ENCODE measurements at places on chromosomes 2 and 18.

- no peak overlapping the region for H3K27ac ChIP-seq
- no peak for DNase-seq
- H3K27me3 ChIP-seq, result peaks cover 45% of the 10 kb centered on the region
- H3K36me3 ChIP-seq, result no peaks in the 10 kb centered on the region
These were observed 2.4 kb downstream of the RTKN start for GRCh38 chr2:74439373-74439772.

GRCh38 chr18:27412556-27412955, 227.4 kb upstream of the CHST9 start:
- H3K27ac ChIP-seq, result no peak overlapping the region
- H3K4me3 ChIP-seq, result no peak overlapping the region
- H3K4me1 ChIP-seq, result no peaks in the 10 kb centered on the region

GRCh38 chr2:176112375-176113302, 3.9 kb upstream of the HOXD10 start:
- peaks cover 90% of the 10 kb centered on the region for H3K27me3 ChIP-seq
- H3K36me3 ChIP-seq, result peaks cover 48% of the 10 kb centered on the region
- no peak overlapping the region for H3K27ac ChIP-seq
- DNase-seq, result no peak
- H3K4me3 ChIP-seq, result no peak overlapping the region

GRCh38 chr2:99572373-99573164, 82.8 kb upstream of the REV1 start:
- H3K4me1 ChIP-seq, result no peaks in the 10 kb centered on the region
- no peak overlapping the region for H3K27ac ChIP-seq
- H3K27me3 ChIP-seq, result peaks cover 10% of the 10 kb centered on the region

- no peaks in the 10 kb centered on the region for H3K27me3 ChIP-seq
- peaks cover 28% of the 10 kb centered on the region for H3K4me1 ChIP-seq
- no peak overlapping the region for H3K4me3 ChIP-seq
- peak overlapping the region; percentile 96 for H3K27ac ChIP-seq
These were observed 1.6 kb upstream of the ANKRD44 start for GRCh38 chr2:197312186-197312585.

DNA sequence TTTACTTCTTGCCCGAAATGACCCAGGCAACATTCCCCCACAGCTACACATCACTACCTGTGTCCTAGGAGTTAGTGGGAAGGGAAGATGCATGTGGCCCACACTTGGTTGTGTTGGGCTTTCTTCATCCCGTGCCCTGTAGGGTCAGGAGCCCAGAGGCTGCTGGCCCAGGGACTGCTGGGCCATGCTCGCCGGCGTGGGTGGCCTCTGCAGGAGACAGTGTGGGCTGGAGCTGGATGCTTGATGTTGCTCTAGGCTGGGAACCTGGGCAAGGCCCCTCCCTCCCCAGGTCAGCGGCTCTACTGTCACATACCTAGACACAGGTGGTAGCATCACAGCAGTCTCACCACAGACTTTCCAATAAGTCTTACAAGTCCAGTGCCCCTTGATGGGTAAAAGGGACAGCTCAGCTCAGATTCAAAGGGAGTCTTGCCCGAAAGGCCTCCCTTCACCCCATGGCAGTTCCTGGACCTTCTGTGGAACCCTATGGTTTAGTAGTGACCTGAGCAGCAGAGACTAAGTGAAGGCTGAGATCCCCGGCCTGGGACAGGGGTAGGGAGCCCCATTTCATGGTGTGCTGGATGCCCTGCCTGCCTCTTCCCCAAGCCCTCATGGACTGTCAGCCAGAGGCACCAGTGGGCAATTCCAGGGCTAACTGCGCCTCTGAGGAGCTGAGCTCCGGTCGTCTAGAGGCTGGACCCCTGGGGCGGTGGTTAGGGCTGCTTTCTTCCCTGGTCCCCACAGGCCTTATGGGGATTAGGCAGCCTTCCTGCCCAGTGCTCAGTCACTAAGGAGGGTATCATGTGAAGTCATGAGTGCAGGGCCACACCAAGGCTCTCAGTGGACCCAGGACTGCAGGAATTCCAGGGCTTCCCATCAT, 45.4 kb upstream of the FAHD2A start:
- no peak overlapping the region for H3K4me3 ChIP-seq
- H3K36me3 ChIP-seq, result no peaks in the 10 kb centered on the region
- peaks cover 17% of the 10 kb centered on the region for H3K27me3 ChIP-seq
- no peak for DNase-seq
- no peak overlapping the region for H3K27ac ChIP-seq
- no peaks in the 10 kb centered on the region for H3K4me1 ChIP-seq

GRCh38 chr2:232342635-232343565, 35.7 kb upstream of the ALPP start:
- peaks cover 11% of the 10 kb centered on the region for H3K36me3 ChIP-seq
- DNase-seq, result no peak
- no peaks in the 10 kb centered on the region for H3K27me3 ChIP-seq
- no peak overlapping the region for H3K4me3 ChIP-seq
- H3K4me1 ChIP-seq, result peaks cover 9% of the 10 kb centered on the region

- no peak for DNase-seq
- no peaks in the 10 kb centered on the region for H3K4me1 ChIP-seq
- no peak overlapping the region for H3K27ac ChIP-seq
- H3K4me3 ChIP-seq, result no peak overlapping the region
These were observed 72.5 kb upstream of the CYP1B1 start for GRCh38 chr2:38148501-38148900.

GRCh38 chr18:29512761-29513160, 1335.8 kb upstream of the CDH2 start:
- H3K4me3 ChIP-seq, result no peak overlapping the region
- no peaks in the 10 kb centered on the region for H3K36me3 ChIP-seq
- no peak for DNase-seq
- H3K27ac ChIP-seq, result no peak overlapping the region
- H3K27me3 ChIP-seq, result no peaks in the 10 kb centered on the region
- no peaks in the 10 kb centered on the region for H3K4me1 ChIP-seq

GRCh38 chr2:106878206-106878605, 7.8 kb downstream of the ST6GAL2 start:
- H3K4me1 ChIP-seq, result no peaks in the 10 kb centered on the region
- DNase-seq, result no peak
- no peak overlapping the region for H3K4me3 ChIP-seq
- no peak overlapping the region for H3K27ac ChIP-seq
- no peaks in the 10 kb centered on the region for H3K27me3 ChIP-seq

DNA sequence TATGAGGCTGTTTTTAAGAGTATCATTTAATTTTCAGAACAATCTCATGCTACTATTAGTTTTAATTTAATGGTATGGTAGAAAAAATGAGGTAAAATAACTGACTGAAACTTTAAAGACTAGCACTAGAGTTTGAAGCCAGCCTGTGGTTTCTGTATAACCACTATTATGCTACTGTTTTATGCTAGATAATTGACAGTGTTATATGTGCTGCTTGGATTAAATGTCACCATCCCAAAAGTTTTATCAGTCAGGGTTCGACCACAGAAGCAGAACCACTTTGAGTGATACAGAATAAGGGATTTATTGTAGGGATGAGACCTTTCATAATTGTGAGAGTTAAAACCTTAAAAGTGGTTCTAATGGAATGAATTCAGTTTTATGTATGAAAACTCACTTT, 271.6 kb downstream of the PTGR3 start:
- H3K4me1 ChIP-seq, result peaks cover 4% of the 10 kb centered on the region
- H3K4me3 ChIP-seq, result no peak overlapping the region
- no peaks in the 10 kb centered on the region for H3K27me3 ChIP-seq

DNA sequence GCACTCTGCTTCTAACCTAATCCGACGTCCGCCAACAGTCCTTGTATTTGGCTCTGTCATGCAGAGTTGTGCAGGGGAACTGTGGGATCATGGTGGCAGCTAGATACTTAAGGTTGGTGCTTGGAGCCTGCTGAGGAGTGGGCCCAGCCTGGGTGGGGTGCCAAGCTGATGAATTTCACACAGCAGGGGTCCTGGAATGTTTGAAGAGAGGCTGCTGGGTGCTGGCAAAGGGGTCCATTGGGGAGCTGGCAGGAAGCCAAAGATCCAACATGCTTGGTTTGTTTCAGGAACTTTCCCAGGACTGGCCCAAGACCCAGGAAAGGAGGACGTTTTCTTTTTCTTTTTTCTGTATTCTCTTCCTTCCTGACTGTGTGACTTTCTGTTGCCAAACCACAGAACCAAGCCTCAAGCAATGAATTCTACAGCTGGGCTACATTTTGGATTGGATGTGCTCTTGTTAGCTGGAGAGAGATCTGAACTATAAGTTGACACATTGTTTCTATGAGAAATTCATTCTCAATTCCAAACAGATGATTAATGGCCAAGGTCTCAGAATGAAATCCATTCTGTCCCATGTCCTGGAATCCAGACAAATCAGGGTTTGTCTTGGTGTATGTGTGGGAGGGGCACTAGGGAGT, 49.9 kb downstream of the DHRS9 start:
- no peak overlapping the region for H3K4me3 ChIP-seq
- no peaks in the 10 kb centered on the region for H3K4me1 ChIP-seq
- H3K27me3 ChIP-seq, result peaks cover 30% of the 10 kb centered on the region
- H3K36me3 ChIP-seq, result no peaks in the 10 kb centered on the region
- no peak overlapping the region for H3K27ac ChIP-seq

- no peak overlapping the region for H3K4me3 ChIP-seq
- H3K36me3 ChIP-seq, result peaks cover 3% of the 10 kb centered on the region
- H3K27me3 ChIP-seq, result no peaks in the 10 kb centered on the region
- peaks cover 8% of the 10 kb centered on the region for H3K4me1 ChIP-seq
- no peak for DNase-seq
These were observed 37.1 kb downstream of the RRM2 start for GRCh38 chr2:10159581-10160131.

DNA sequence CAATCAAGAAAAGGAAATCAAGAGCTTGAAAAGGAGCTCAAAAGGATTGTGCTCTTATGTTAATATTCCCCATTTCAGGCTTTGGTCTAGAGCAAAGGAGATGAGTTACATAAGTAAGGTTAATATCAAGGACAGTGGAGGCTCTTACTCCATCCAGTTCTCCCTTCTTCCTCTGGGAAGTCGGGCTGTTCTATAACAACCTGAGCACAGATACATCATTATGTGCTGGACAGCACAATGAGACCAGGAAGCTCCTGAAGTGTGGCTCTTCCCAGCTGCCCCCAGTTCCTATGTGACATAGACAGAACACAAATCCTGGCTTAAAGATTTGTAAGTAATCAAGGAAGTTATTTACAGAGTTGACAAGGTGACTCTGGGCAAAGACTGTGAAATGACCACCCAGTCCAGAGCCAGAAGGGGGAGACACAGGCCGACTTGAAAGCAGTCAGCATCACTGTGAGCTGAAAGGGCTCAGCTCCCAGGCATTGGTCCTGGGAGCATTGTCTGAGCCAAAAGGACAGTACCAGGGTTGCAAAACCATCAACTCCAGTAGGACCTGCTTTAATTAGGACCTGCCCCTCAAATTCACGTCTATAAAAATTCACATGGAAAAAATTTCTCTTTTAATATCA, 917.6 kb upstream of the ACVR2A start:
- no peak for DNase-seq
- no peak overlapping the region for H3K27ac ChIP-seq
- H3K27me3 ChIP-seq, result no peaks in the 10 kb centered on the region
- H3K4me1 ChIP-seq, result no peaks in the 10 kb centered on the region
- no peaks in the 10 kb centered on the region for H3K36me3 ChIP-seq

DNA sequence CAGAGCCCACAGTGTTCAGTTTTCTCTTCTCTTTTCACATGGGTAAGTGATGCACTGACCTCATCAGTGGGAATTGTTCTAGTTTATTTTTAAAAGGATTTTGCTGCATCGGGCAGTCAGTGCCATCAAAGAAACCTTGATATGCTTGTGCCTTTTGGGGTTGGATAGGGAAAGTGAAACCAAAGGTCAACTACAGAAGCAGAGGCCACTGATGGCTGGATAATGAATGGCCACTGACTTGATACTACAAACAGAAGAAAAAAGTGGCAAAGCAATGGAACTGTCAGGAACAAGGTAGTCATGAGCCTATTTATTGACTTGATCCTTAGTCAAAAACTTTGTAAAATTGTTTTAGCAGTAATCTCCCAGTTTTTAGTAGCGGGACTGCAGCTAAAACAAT, 636.3 kb upstream of the ZEB2 start:
- H3K4me1 ChIP-seq, result no peaks in the 10 kb centered on the region
- DNase-seq, result no peak
- peaks cover 4% of the 10 kb centered on the region for H3K27me3 ChIP-seq
- no peak overlapping the region for H3K27ac ChIP-seq
- no peaks in the 10 kb centered on the region for H3K36me3 ChIP-seq

- H3K27ac ChIP-seq, result no peak overlapping the region
- DNase-seq, result no peak
- peaks cover 38% of the 10 kb centered on the region for H3K27me3 ChIP-seq
- no peaks in the 10 kb centered on the region for H3K4me1 ChIP-seq
- H3K36me3 ChIP-seq, result no peaks in the 10 kb centered on the region
- H3K4me3 ChIP-seq, result no peak overlapping the region
These were observed 9.6 kb downstream of the ANTXR1 start for GRCh38 chr2:69022548-69022947.

- DNase-seq, result no peak
- no peaks in the 10 kb centered on the region for H3K27me3 ChIP-seq
- H3K27ac ChIP-seq, result no peak overlapping the region
- no peaks in the 10 kb centered on the region for H3K4me1 ChIP-seq
- no peaks in the 10 kb centered on the region for H3K36me3 ChIP-seq
These were observed 48.2 kb downstream of the CRIM1 start for GRCh38 chr2:36403675-36404230.

- no peak overlapping the region for H3K27ac ChIP-seq
- H3K4me1 ChIP-seq, result no peaks in the 10 kb centered on the region
- no peak for DNase-seq
- no peaks in the 10 kb centered on the region for H3K36me3 ChIP-seq
- no peak overlapping the region for H3K4me3 ChIP-seq
These were observed 33.6 kb upstream of the SERPINE2 start for GRCh38 chr2:224072541-224073188.

GRCh38 chr2:216903470-216903869, 43.6 kb upstream of the TNP1 start:
- H3K4me1 ChIP-seq, result no peaks in the 10 kb centered on the region
- no peak overlapping the region for H3K27ac ChIP-seq
- DNase-seq, result no peak
- H3K36me3 ChIP-seq, result peaks cover 2% of the 10 kb centered on the region

DNA sequence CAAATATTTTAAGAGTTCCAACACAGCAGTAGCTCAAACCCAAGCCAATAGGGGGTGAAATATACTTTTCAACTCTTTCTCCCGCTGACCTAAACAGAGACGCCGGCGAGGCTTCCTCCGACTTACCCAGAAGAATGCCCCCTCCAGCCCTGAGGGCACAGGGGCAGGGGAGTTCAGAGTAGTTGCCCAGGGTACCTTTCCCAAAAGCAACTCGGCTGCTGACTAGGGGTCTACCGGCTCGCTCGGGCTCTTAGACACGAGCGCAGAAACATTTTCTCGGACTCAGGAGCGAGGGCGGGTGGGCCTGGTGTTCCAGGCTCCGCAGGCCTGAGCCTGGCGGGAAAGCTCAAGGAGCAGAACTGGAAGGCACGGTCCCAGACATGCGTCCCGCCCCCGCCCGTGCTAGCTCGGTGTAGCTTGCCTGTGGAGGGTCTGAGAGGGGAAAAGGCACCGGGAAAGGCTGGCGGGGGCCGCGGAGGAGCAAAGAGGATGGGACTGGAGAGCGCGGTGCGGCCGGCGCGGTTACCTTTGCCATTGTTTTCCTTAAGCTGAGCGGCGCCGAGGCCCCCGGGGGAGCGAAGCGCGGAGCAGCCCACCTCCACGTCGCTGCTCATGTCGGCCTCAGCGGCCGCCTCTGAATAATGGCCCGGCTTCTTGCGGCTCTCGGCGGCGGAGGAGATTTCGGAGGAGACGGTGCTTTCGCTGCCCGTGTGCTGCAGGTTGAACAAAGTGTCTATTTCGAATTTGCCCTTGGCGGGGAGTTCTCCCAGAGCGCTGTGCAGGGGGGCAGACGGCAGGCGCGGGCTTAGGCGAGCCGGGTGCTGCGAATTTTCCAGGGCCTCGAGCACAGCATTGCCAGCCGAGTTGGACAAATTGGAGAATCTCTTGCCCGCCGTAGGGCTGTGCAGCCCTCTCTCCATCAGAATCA, 674 bp downstream of the EVX2 start:
- H3K36me3 ChIP-seq, result peaks cover 89% of the 10 kb centered on the region
- H3K27me3 ChIP-seq, result peaks cover 93% of the 10 kb centered on the region
- DNase-seq, result no peak
- peaks cover 11% of the 10 kb centered on the region for H3K4me1 ChIP-seq

Data from effector memory CD8-positive, alpha-beta T cell (primary cell).